Stimulated activated CD4-positive, alpha-beta T cell treated with anti-CD3 and anti-CD28 coated beads, Interleukin-15, amount 100 ng/mL, for 1 hour (primary cell): ENCODE measurements at places on chromosomes 11 and 22.

GRCh38 chr11:112655371-112655770 is 305.8 kb upstream of the NCAM1 start:
- no peak for DNase-seq

DNA sequence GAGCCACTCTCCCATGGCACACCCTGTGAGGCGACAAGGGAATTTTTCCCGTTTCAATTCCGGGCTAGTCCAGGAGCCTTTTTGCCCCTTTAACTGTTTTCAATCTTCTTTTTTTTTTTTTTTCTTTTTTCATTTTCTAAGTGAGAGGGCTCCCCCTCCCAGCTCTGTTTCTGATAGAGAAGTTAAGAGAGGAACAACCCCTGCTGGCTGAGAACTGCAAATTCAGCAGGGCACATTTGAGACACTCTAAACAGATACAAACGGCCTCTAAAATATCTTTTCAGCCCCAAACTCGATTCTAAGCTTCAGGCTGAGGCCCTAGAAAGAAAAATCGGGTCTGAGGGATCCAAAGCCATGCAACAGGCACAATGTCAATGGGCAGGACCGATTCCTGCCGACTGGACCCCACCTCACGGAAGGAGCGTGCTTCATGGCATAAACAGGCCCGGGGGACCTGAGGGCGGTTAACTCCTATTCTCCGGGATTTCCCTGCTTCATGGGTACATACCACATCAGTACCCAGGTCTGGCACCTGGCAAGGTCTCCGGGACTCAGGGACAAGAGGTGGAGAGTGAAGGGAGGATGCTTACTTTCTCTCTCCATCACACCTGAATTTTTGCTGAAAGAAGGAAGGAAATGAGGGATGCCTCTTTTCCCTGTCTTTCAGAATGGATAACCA is 627.5 kb downstream of the BUD13 start:
- DNase-seq, result no peak

DNA sequence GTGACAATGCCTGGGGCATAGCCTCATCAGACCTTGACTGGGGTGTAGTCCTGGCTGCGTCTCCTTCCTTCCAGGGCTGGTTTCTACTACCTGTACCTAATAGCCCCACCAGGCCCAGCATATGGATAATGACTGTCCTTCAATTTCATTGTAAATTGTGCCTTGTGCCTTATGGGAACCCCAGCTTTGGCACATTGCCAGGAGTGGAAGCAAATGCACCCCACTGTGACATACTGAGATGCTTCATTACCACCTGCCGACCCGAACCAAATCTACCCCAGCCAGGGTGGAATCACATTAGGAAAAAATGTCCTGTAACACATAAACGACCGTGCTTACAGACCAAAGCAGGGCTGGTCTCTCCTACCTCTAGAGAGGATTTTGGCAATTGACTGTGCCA is 7.3 kb downstream of the TOP3B start:
- no peak for DNase-seq

GRCh38 chr11:75308116-75308515 is 43.3 kb downstream of the ARRB1 start:
- DNase-seq, result no peak

- no peak for DNase-seq
Measured at GRCh38 chr22:39727541-39727940, 157.0 kb downstream of the CACNA1I start.

GRCh38 chr11:17748044-17748443 is 13.5 kb downstream of the KCNC1 start:
- no peak for DNase-seq

DNA sequence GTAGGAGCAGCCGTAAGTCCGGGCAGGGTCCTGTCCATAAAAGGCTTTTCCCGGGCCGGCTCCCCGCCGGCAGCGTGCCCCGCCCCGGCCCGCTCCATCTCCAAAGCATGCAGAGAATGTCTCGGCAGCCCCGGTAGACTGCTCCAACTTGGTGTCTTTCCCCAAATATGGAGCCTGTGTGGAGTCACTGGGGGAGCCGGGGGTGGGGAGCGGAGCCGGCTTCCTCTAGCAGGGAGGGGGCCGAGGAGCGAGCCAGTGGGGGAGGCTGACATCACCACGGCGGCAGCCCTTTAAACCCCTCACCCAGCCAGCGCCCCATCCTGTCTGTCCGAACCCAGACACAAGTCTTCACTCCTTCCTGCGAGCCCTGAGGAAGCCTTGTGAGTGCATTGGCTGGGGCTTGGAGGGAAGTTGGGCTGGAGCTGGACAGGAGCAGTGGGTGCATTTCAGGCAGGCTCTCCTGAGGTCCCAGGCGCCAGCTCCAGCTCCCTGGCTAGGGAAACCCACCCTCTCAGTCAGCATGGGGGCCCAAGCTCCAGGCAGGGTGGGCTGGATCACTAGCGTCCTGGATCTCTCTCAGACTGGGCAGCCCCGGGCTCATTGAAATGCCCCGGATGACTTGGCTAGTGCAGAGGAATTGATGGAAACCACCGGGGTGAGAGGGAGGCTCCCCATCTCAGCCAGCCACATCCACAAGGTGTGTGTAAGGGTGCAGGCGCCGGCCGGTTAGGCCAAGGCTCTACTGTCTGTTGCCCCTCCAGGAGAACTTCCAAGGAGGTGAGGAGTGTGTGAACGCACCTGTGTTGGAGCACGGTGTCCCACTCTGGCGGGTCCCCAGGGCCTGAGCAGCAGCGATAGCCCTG is at the start of gene TAGLN:
TSS of gene TAGLN (plus strand) at position 318 of the 863 bp plus-strand sequence. CDS start 3,644 bp downstream, outside the sequence.
- DNase-seq, result no peak

GRCh38 chr11:121412000-121412587 is 40.0 kb upstream of the SORL1 start:
- no peak for DNase-seq
